ENCODE measurements at places on chromosomes 11 and 22.

- no peak for DNase-seq
Measured at GRCh38 chr22:40401532-40401931, 31.1 kb downstream of the SGSM3 start.

GRCh38 chr22:19886605-19887255 is 32.1 kb upstream of the GNB1L start:
- peak; percentile 12 for DNase-seq

GRCh38 chr11:10666556-10667520 is 26.7 kb downstream of the IRAG1 start:
- no peak for DNase-seq

GRCh38 chr11:7154881-7155361 is 66.1 kb downstream of the RBMXL2 start:
- DNase-seq: no peak

- peak; percentile 63 for DNase-seq
Measured at GRCh38 chr11:65422633-65423515, at the start of gene NEAT1. TSS of gene NEAT1 (plus strand) at chr11:65422798.

DNA sequence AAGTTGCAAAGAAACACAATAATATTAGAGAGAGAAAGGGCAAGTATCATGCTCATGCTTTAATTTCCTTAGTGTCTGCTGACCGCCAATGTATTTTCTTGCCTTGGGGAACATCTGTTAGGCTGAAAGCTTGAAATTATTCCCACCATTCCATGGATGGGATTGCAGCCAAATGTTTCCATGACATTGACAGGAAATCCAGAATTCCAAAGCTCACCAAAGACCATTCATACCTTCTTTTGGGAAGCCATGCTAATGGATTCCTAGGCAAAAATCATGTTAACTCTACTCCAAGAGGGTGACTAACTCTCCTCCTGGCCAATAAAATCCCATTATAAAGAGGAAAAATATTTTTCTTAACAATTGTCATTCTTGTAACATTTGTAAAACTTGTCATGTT is 661.4 kb upstream of the FAT3 start:
- DNase-seq: no peak
